ENCODE measurements at places on chromosomes 16 and 17.

- peak; percentile 50 for DNase-seq
These were observed 6.6 kb downstream of the COX6A2 start for GRCh38 chr16:31421587-31421986.

GRCh38 chr17:194828-195602, 13.6 kb upstream of the DOC2B start:
- no peak for DNase-seq

DNA sequence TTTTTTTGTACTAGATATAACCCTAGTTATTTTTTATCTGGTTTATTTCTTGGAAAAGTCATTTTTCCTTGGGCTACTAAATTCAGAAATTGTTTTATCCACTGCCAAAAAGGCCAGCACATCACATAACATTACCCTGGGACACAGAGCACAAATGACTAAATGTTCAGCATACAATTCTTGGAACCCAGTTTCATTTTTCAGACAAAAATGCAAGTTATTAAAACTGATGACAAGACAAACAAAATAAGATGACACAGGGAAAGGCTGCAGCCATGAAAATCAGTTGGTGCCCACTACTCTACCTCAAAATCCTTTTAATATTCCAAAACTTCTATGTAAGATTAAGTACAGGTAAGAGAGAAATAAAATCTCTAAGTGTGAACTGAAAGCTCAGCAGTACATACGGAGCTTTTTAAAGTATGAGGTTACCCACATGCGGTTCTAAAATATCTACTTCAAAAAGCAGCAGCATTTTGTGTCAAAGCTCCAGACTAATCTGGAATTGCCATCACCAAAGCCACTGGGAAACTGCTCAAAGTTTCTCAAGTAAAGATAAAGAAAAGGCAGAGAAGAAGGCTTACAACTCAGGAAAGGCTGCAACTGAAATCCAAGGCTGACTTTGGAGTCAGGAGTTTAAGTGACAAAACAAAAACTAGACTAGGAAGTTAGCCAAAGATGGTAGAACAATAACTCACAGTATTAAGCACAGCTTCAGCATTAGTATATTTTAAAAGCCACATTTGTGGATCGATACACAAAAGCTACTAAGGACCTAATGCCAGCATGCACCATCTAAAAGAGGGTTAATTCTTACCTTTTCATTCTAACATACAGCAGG, 41.4 kb downstream of the AP1G1 start:
- DNase-seq: no peak

DNA sequence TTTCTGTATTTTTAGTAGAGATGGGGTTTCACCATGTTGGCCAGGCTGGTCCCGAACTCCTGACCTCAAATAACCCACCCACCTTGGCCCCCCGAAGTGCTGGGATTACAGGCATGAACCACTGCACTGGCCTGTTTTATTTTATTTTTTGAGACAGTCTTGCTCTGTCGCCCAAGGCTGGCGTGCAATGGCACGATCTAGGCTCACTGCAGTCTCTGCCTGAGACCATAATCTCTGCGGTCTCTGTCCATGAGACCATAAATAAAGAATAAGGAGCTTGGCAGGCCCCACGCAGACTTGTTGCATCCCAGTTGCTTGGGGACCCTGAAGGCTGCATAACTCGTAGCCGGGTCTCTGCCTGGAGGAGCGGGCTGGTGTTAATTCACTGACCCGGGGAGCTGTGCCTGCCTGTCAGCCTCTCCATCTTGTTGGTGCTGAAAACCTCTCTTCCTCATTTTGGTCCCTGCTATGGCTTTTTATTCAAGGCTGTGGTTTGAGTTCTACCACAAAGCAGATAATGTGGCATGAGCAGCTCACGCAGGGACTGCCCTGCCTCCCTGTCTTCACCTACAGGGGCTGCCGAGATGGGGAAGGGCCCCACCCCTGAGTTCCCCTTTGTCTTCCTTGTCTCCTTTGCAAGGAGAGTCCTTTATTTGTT, 82.1 kb downstream of the MSI2 start:
- DNase-seq: no peak

DNA sequence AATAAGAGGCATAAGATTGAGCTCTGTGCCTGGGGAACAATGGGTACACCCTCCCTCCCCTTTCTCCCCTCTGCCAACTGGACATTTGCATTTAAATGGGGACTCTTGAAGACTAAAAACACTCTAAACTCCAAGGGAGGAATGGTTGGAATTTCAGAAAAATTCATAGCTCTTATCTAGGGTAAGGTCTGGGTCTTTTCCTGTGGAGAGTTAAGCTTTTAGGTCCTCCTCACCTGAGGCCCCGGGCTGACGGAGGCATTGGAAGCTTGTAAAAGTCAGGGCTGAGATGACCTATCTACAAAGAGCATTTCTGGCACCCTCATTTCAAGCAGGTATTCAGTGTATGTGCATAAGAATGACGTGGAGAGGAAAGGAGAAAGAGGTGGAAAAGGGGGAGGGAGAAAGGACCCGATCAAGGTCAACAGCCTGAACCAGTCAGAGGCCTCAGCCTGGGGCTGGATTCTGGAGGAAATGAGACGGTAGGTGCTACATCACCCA, 78.0 kb downstream of the RAP1GAP2 start:
- DNase-seq: no peak

- peak; percentile 49 for DNase-seq
These were observed 7.1 kb upstream of the IL32 start for GRCh38 chr16:3058139-3059030.
